HAP-1 (cell line): ENCODE measurements at places on chromosomes 1 and 21.

DNA sequence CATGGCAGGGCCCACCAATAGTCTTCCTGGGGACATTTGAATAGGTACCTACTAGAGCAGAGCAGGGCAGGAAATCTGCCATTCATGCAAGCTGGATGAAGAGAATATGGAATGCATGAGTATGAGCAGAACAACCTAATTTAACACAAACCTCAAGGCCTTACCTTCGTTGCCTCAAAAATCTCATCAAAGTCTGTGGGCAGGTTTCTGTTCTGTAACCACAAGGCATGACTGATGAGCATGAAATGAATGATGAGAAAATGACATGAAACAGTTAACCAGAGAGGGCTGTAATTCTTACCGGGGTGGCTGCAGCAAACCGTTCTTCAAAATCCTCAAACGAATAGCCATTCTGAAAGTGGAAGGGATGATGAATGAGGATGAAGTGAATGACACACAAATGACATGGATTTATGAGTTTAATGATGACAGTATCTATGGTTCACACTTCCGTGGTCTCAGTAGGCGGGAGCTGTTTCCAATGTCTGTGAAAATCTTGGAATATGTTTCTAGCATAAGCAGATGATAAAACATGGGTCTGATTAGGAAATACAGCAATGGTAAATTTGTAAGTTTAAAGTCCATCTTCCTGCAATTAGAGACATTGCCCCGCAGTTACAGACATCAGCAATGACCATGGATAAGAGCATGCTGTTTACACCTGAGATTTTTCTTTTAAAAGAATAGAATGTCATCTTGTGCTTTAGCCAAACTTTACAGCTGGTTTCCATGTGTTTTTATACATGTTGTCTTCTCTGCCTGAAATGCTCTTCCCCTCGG, 67.6 kb upstream of the C8B start:
- no peak for DNase-seq

- DNase-seq, result peak; percentile 40
Observed at GRCh38 chr1:114153261-114154145, at the start of gene SYT6. Gene SYT6 (minus strand): TSS chr1:114153869. CDS start chr1:114153772, 97 bp downstream.

GRCh38 chr1:27489501-27489972, 430 bp downstream of the WASF2 start:
- DNase-seq, result peak; percentile 22

GRCh38 chr1:18666317-18666920, 35.8 kb downstream of the PAX7 start:
- DNase-seq, result no peak

DNA sequence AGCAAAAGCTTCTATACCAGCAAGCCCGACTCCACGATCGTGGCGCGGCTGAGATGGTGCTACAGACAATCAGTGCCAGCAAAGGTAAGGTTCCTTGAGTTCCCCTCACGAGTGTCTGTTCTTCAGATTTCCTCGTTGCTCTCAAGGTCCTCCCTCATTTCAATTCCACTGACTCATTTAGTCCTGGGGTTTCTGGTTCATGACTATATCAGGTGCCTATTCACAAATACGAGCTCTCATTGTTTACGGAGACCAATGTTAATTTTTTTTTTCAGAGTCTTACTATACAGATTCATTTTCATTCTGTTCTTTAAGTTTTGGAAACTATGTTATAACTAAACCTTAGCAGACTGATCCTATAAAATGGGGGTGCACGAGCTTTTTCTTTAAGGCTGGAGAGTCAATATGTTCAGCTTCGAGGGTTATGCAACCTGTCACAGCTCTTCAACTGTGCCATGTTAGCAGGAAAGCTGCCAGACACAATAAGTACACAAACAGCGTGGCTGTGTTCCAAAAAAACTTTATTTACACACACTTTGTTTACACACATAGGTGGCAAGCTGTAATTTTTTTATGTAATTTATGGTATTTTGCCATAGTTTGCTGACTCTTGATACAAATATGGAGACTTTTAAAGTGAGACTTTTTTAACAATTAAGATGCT, 134.3 kb downstream of the ZP4 start:
- DNase-seq, result no peak

- no peak for DNase-seq
Observed at GRCh38 chr1:226479474-226479873, 69.1 kb upstream of the STUM start.

DNA sequence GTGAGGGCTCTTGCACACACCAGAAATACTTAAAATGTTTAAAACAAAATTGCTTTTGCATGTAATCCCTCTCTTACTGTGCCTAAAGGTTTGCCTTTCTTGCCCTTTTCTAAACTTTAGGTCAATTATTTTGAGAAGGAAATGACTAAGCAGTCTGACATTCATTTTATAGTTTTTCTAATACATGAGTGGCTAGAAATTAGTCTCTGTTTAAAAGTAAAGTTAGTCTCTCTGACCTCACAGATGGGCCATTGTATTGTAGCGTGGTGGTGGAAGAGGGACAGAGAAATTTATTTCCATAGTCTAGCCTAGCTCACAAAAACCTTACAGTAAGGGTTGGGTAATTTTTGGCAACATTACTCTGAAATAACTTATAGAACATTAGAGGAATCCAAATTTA, 3.6 kb upstream of the COL11A1 start:
- DNase-seq, result no peak

GRCh38 chr1:233459968-233460367, 132.4 kb downstream of the MAP3K21 start:
- no peak for DNase-seq

DNA sequence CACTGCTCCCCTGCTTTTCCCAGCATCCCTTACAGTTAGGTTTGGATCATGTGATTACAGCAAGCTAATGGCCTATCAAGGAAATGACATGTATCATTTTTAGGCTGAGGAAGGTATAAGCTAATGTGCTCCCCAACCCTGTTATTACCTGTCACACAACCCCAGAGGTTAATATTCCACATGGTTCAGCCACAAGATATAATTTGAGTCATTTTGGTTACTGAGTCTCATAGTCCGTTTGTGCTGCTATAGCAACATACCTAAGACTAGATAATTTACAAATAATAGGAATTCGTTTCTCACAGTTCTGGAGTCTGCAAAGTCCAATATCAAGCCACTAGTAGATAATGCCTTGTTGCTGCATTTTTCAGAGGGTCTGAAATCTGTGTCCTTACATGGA, 29.1 kb upstream of the SLC16A1 start:
- no peak for DNase-seq

GRCh38 chr1:110262296-110262695, 52.2 kb downstream of the KCNC4 start:
- DNase-seq, result no peak

- DNase-seq, result no peak
Observed at GRCh38 chr1:192513697-192514096, 61.9 kb upstream of the RGS1 start.

DNA sequence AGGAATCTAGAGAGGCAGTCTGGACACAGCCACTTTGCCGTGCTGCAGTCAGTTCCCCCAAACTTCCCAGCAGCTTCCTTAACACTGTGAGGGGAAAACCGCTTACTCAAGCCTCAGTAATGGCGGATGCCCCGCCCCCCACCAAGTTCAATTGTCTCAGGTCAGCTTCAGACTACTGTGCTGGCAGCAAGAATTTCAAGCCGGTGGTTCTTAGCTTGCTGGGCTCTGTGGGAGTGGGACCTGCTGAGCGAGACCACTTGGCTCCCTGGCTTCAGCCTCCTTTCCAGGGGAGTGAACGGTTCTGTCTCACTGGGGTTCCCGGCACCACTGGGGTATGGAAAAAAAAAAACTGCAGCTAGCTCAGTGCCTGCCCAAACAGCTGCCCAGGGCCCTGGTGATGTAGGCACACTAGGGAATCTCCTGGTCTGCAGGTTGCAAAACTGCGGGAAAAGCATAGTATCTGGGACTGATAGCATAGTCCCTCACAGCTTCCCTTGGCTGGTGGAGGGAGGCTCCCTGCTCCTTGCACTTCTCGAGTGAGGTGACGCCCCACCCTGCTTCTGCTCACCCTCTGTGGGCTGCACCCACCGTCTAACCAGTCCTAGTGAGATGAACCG, 23.7 kb upstream of the HFM1 start:
- DNase-seq, result no peak

- DNase-seq, result peak; percentile 78
Observed at GRCh38 chr1:26530895-26531598, 1.5 kb downstream of the RPS6KA1 start.
